T-helper 2 cell (primary cell): ENCODE measurements at places on chromosomes 13 and 19.

GRCh38 chr19:42555317-42555716 lies 27.0 kb upstream of the CEACAM1 start:
- no peak for DNase-seq

- no peak for DNase-seq
Observed at GRCh38 chr19:44702551-44703176, 3.7 kb downstream of the CEACAM16 start.

DNA sequence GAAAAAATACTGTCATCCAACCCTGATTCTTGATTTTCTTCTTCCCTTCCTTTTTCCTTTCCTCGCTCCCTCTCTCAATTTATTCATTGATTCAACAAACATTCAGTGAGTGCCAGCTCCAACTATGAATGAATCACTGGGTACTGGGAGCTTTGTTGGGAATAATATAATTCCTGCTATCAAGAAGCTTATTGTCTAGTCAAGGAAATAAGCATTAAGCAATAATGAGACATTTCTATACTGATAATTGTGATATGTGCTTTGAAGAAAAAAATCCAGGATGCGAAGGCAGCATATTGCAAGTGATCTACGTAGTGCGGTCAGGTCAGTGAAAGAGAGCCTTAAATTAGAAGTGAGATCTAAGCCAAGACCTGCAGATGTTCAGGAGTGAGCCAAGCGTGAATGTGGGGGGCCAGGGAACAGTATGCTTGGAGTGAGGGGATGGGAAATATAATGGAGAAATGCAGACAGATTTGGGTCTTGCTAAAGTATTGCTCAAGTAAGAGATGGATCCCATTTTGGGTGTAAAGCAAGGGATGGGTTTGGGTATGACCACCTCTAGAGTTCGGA lies 253.5 kb downstream of the LHFPL6 start:
- no peak for DNase-seq

GRCh38 chr13:73090116-73090822 lies 31.5 kb downstream of the KLF5 start:
- DNase-seq: no peak

- DNase-seq: no peak
Observed at GRCh38 chr13:20439261-20439660, 86.4 kb downstream of the CRYL1 start.

DNA sequence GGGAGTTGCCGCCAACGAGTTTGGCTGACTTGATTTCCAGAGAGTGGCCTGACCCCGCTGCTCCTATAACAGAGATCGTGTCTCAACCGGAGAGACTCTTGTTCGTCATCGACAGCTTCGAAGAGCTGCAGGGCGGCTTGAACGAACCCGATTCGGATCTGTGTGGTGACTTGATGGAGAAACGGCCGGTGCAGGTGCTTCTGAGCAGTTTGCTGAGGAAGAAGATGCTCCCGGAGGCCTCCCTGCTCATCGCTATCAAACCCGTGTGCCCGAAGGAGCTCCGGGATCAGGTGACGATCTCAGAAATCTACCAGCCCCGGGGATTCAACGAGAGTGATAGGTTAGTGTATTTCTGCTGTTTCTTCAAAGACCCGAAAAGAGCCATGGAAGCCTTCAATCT lies 21.6 kb downstream of the NLRP4 start:
- no peak for DNase-seq

DNA sequence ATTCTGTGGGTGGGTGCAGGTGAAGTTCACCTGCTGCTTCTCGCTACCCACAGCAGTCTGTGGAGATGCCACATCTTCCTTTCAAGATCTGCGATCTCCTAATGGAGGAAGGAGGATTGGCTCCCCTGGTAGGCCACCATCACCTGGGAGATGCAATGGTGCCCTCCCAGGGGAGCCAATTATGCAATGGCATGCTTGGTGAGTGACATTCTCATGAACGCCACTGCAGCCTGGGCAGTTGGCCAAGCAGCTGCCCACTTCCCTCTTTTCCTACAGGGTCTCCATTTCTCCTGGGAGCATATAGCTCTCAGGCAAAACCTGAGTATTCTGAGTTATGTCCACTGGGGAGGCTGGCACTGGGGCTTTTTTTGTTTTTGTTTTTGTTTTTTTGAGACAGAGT lies 83.5 kb upstream of the KCTD15 start:
- no peak for DNase-seq

DNA sequence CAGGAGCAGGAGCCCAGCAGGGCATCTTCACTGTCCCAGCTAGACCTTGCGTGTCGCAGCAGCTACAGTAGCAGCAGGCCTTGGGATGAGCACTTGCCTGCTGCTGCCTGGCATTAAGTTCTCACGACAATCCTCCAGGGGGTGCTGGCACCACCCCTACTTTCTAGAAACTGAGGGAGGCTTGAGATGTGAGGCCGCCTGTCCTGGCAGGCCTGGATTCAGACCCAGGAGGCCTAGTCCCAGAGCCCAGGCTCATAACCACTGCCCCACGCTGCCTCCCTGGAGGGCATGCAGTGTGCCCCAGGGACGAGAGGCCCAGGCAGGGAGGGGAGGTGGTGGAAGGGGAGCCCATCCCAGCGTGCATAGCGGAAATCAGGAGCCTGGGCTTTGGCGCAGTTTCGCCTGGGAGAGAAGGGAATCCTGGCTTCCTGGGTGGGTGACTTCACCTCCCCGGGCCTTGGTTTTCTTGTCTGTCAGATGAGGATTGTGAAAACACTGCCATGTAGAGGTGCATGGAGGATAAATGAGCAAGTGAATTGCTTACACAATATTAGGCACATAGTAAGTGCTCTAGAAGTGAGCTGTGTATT lies 26.1 kb downstream of the PPP5C start:
- DNase-seq: no peak

DNA sequence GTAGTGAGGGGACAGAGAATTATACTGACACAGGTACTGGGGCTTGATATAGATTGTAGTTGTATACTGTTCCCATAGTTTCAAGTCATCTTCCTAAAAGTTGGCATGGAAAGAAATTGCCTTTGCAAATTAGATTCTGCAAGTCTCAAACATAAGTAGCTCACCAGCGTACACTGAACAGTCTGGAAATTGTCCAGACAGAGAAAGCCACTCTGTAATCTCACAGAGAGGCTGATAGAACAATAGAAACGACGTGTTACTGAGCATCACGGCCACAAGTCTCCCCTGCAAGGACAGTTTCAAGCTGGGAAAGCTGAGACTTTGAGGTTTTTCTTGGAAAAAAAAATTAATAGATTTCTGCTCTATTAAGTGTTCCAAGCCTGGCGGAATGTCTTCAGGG lies 228.6 kb downstream of the DNAJC15 start:
- DNase-seq: no peak

DNA sequence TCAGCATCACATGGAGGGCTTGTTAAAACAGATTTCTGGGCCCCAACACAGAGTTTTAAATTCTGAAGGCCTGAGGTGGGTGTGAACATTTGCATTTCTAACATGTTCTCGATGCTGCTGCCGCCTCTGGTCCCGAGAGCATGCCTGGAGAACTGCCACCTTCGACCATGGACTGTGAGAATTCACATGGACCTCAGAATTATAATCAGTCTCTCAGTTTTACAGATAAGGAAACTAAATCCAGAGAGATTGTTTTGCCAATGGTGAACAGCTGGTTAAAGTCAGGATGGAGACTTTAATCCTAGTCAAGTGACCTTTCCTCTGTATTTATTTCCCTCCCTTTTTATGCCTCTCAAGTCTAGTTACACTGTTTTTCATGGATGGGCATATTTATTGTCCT lies 14.7 kb downstream of the ALOX5AP start:
- no peak for DNase-seq

DNA sequence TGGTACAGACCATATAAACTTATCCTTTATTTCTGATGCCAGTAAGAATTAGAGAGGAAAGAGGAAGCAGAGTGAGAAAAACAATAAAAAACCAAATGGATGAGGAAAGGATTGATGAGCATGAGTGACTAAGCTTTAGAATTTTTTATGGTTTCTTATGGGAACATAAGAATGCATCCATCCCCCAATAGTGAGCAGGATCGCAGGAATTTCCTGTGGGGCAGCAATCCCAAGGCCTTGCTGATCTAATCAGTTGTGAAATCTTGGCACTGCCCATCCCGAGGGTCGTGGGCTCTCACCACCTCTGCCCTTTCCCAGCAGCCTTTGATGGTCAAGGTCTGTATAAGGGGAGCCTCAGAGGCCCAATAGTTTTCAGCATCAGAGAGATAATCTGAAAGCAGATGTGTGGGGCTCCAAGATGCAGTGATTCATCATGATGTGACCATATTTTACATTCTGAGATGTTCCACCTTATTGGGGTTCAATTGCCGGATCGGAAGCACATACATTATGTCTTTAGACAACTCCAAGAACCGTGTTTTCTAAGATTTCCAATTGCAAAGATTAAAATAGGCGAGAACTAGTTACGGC lies 222.1 kb downstream of the DNAJC15 start:
- DNase-seq: no peak

DNA sequence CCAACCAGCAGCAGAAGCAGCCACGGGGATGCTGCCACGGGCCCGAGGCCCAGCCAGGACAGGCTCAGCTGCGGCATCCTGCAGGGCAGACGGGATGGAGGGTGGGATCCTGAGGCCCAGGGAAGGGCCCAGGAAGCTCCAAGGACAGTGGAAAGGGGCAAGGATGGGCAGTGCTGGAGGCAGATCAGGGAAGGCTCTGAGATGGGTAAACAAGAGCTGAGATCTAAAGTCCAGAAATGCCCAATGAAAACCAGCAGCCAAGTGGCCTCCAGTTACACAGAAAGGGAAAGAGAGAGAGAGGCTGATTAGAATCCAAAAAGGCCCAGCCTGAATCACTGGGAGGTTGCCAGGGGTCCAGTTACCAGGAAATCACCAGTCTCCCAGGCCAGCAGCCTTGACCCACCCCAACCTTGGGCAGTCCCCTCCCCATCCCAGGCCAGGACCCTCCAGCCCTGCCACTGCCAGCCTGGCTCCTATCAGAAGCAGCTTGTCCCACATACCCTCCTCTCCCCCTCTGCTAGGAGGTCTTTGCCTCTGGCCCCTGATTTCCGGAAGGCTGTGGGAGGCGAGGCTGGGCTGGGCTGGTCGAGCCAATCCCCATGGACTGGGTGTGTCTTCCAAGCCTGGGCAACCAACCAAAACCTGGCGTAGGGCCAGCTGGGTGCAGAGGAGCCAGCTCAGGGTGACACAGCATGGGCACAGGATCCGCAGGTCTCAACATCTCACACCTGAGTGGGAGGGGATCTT lies at the start of gene CYP4F11:
CYP4F11 (minus strand) TSS at position 198 of the 747 bp plus-strand sequence; CDS start at position 77, 121 bp downstream.
- no peak for DNase-seq

DNA sequence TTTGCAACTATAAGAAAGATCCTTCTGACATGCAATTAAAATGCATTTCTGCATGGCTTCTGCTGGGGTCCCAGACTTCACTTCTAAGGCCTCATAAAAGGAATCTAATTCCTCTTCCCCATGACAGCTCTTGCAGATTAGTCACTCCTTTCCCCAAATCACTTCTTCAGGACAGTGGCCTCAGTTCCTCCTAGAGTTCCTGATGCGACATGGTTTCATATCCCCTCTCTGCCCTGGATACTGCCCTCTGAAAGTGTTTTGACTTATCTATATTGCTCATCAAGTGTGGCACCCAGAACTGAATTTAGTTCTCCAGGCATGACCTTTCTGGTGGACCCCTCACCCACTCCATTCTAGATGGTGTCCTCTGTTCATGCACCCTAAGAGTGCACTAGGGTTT lies 238.1 kb downstream of the FOXO1 start:
- DNase-seq: no peak

- no peak for DNase-seq
Observed at GRCh38 chr13:113096052-113096744, 9.4 kb upstream of the F7 start.

GRCh38 chr13:37201081-37201480 lies 95.6 kb upstream of the CSNK1A1L start:
- DNase-seq: no peak

DNA sequence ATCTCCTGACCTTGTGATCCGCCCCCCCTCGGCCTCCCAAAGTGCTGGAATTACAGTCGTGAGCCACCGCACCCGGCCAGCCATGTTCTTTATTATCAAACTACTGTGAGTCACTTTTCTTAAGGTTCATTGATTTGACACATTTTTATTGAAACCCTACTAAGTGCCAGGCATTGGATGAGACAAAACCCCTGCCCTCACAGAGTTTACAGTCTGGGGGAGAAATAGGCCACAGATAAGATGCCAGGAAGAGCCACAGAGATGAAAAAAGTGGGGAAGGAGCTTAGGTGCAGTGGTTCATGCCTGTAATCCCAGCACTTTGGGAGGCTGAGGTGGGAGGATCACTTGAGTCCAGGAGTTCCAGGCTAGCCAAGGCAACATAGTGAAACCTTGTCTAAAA lies 14.5 kb upstream of the MAP2K2 start:
- DNase-seq: no peak

GRCh38 chr13:110454956-110455355 lies 106.6 kb downstream of the RAB20 start:
- no peak for DNase-seq

- no peak for DNase-seq
Observed at GRCh38 chr19:56314018-56314380, 640 bp downstream of the ZSCAN5A start.

GRCh38 chr13:33678906-33679657 lies 138.9 kb upstream of the RFC3 start:
- DNase-seq: peak; percentile 87

DNA sequence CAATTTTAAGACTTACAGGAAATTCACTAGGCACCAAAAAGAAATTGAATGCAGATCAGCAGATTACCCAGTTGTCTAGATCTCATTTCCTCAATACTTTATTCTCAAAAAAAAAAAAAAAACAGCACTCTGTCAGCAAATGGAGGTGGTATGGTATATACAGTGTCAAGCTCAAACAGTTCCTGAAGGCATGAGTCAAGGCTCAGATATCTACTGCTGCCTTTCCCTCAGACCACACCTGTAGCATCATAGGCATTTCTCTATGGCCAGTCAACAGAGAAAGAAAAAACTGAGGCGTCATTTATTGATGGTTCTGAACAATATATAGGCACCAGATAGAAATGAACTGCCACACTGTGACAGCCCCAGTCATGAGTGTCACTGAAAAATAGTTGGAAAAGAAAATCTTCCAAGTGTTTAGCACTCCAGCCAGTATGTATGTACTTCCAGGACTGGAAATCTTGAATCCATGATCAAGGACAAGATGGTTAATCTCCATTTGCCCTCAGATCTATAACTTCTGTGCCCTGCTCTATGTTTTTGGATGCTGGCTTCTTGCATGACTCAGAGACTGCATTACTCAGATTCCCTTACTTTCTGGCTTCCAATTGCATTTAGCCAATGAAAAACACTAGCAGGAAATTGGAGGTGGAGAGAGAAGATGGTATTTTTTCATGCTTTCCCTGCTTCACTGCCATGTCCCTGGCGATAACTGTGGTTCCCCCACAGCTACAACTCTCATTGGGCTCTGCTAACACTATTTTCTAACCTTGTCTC lies 8.4 kb upstream of the COG3 start:
- no peak for DNase-seq

DNA sequence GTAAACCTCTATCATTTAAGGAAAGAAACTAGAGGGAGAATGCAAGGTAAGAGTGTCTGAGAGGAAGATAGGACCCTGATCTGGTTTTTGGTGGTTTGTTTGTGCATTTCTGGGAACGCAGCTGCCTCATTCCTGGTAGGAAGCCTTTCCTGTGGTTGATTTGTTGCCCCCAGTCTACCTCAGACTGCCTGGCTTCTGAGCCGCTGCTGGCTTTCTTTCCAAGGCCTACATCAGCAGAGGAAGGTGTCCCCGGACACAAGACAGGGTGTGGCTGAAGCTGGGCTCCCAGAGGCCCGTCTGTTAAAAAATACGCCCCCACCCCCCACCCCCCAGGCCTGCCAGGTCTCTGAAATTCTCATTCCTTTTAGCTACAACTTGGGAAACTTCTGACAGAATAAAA lies 42.6 kb downstream of the C13orf42 start:
- no peak for DNase-seq
